ENCODE measurements at places on chromosomes 13 and 19. TPM values are rescaled to one million over a fixed set of nuclear protein-coding genes. Genes with fewer than 3 reads are reported as not detected.

Gene KCNJ14
- 2.0 TPM for total RNA-seq

Gene ISYNA1
- 234 TPM for total RNA-seq

Gene GAPDHS
- not detected for total RNA-seq

Gene ZNF550
- 15.7 TPM for total RNA-seq

Gene TMC4
- 125 TPM for total RNA-seq

- H3K36me3 ChIP-seq, result no peaks in the 10 kb centered on the region
- peaks cover 56% of the 10 kb centered on the region for H3K27me3 ChIP-seq
- H3K4me3 ChIP-seq, result no peak overlapping the region
Observed at GRCh38 chr13:25179832-25180774, 8.0 kb upstream of the AMER2 start.

- H3K4me3 ChIP-seq, result no peak overlapping the region
- no peak for DNase-seq
- no peaks in the 10 kb centered on the region for H3K27me3 ChIP-seq
- no peaks in the 10 kb centered on the region for H3K36me3 ChIP-seq
- H3K27ac ChIP-seq, result no peak overlapping the region
Observed at GRCh38 chr13:97768134-97768533, 185.3 kb upstream of the IPO5 start.

DNA sequence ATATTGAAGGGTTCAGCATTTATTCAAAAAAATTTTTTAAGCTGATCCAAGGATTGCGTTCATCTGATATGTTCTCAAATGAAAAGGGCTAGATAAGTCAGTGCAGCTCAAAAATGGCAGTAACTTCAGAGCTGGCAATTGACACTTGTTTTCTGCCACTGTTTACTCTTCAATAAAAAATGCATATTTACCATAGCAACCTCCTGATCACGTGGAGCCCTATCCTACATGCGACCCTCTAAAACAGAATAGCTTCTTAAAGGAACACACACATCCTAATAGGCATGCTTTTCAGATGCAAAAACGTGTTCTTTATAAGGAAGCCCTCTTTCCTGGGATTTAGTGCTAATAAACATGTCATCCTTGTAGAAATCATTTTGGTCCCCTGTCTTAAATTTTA lies 150.2 kb downstream of the ZNF536 start:
- H3K4me3 ChIP-seq, result no peak overlapping the region
- H3K36me3 ChIP-seq, result no peaks in the 10 kb centered on the region
- no peaks in the 10 kb centered on the region for H3K4me1 ChIP-seq

- H3K4me3 ChIP-seq, result no peak overlapping the region
- H3K4me1 ChIP-seq, result peaks cover 9% of the 10 kb centered on the region
- DNase-seq, result no peak
- H3K36me3 ChIP-seq, result peaks cover 10% of the 10 kb centered on the region
- H3K27me3 ChIP-seq, result no peaks in the 10 kb centered on the region
Observed at GRCh38 chr19:55620410-55621204, 3.8 kb downstream of the ZNF784 start.

DNA sequence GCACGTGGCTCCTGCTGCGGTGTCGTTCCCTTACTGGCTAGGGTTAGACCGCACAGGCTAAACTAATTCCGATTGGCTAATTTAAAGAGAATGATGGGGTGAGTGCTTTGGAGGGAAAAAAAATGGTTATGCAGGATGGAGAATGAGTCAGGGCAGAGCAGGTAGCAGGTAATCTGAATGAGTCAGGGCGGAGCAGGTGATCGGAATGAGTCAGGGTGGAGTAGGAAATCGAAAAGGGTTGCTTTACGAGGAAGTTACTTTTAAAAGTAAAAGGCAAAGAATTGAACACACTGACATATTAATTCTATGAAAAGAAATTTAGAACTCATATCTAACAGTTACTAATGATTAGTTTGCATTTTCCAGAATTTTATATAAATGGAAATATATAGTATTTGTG lies 335.5 kb downstream of the FOXO1 start:
- no peaks in the 10 kb centered on the region for H3K27me3 ChIP-seq
- peaks cover 1% of the 10 kb centered on the region for H3K36me3 ChIP-seq
- no peak overlapping the region for H3K27ac ChIP-seq
- no peak for DNase-seq
- peaks cover 9% of the 10 kb centered on the region for H3K4me1 ChIP-seq

DNA sequence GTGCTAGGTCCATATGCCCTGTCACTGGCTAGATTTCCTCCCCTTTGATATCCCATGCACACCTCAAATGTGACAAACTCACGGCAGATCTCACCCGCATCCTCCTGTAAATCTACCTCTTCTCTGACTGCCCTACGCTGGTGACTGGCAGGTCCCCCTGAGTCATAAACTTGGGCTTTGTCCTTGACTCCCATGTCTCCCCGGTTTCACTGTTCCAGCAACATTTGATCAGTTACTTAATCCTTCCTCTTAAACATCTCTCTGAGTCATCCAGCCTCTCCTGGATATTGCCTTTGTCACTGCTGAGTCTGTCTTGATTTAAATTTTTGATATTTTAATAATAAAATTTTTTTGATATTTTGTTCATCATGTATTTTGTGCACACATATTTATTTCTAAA lies 26.5 kb downstream of the FAM216B start:
- H3K27ac ChIP-seq, result no peak overlapping the region

DNA sequence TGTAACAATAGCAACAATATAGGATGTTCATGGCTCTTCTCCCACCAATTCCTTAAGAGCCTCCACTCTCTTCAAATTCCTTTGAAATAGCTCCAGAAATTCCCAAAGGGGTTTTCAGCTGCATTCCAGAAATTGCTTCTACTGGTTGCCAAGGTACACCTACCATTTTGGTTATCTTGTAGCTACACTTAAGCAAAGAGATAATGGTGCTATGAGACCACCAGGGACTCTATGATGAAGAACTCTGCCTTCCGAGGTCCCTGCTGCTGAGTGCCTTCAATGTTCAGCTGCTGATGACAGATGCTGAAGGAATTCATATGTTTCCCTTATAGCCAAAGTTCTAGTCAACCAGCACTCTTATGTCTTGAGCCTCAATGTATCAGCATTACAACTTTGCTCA lies 78.4 kb downstream of the POU4F1 start:
- no peak for DNase-seq
- H3K4me1 ChIP-seq, result no peaks in the 10 kb centered on the region

DNA sequence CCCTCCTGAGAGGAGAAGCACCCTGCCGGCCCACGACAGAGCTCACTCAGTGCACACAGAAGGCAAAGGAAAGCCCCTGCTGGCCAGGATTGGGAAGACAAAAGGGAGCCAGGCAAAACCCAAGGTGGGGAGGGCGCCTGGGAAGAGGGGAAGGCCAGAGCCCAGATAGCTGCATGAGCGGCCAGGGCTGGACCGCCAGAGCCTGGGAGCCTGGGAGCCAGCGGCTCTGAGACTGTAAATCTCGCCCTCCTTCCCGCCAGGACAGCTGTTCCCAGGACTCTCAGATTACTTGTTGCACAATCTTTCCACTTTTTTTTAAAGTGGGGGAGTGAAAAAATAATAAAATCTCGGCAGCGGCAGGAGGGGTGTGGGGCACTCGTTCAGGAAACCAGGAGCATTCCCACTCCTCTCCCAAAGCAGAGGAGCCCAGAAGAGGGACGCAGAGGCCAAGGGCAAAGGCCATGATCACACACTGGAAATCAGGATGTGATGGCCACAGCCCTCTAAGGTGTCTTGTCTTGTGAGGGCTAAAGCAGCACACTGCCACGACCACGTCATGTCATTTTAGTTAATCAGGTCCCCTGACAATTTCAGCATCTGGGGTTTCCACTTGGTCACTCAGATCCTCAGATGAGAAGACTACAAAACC lies 19.6 kb upstream of the EPHX3 start:
- peaks cover 2% of the 10 kb centered on the region for H3K4me1 ChIP-seq
- DNase-seq, result peak; percentile 23
- H3K4me3 ChIP-seq, result no peak overlapping the region
- peak overlapping the region; percentile 58 for H3K27ac ChIP-seq
- no peaks in the 10 kb centered on the region for H3K27me3 ChIP-seq
- H3K36me3 ChIP-seq, result peaks cover 2% of the 10 kb centered on the region

DNA sequence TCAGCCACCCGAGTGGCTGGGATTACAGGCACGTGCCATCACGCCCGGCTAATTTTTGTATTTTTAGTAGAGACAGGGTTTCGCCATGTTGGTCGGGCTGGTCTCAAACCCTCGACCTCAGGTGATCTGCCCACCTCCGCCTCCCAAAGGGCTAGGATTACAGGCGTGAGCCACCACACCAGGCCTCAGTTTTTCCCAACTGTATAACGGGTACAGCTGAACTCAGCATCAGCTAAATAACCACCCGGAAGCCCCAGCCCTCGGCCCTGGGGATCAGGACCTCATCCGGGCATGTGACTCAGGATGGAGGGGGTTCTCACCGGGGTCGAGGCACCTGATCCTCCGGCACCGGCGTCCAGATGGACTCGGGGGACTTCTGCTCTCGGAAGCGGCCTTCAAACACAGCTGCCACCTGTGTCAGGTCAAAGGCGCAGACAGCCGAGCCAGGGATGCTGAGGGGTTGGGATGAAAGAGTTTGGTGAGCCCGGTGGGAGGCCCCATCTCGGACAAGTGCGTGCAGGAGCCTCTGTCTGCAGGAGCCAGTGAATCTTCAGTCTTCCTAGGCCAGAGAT lies 8.9 kb downstream of the SEMA6B start:
- DNase-seq, result no peak
- no peak overlapping the region for H3K27ac ChIP-seq
- no peaks in the 10 kb centered on the region for H3K27me3 ChIP-seq
- no peaks in the 10 kb centered on the region for H3K4me1 ChIP-seq

GRCh38 chr19:3985643-3986259 lies 488 bp upstream of the EEF2 start:
- H3K36me3 ChIP-seq, result peaks cover 24% of the 10 kb centered on the region
- H3K27me3 ChIP-seq, result no peaks in the 10 kb centered on the region
- peaks cover 25% of the 10 kb centered on the region for H3K4me1 ChIP-seq
- peak overlapping the region; percentile 98 for H3K4me3 ChIP-seq
- H3K27ac ChIP-seq, result peak overlapping the region; percentile 99

- no peak for DNase-seq
- H3K36me3 ChIP-seq, result no peaks in the 10 kb centered on the region
- H3K4me3 ChIP-seq, result no peak overlapping the region
- H3K4me1 ChIP-seq, result peaks cover 26% of the 10 kb centered on the region
- H3K27ac ChIP-seq, result peak overlapping the region; percentile 45
Observed at GRCh38 chr13:21463424-21463823, 4.3 kb upstream of the ZDHHC20 start.

DNA sequence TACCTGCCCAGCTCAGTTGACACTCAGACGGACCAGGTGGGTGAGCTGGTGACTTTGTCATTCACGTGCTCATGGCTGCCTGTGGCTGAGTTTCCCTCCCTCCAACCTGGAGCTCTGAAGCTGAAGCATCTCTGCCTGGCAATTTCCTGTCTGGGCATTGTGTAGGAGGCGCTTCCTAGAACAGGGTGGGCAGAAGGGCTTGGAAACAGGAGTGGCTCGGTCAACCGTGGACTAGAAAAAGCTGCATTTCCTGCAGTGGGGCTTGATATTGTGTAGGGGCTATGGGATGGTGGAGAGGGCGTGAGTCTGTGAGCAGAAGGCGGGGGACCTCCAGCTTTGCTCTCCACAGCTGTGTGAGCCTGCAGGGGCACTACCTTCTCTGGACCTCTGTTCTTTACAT lies 278.3 kb downstream of the TEX29 start:
- H3K27me3 ChIP-seq, result peaks cover 37% of the 10 kb centered on the region
- no peak overlapping the region for H3K4me3 ChIP-seq
- H3K36me3 ChIP-seq, result no peaks in the 10 kb centered on the region
- DNase-seq, result no peak
- no peak overlapping the region for H3K27ac ChIP-seq
- H3K4me1 ChIP-seq, result peaks cover 15% of the 10 kb centered on the region
